ENCODE measurements at places on chromosomes 4 and X.

GRCh38 chr4:70902577-70903290 lies 565 bp downstream of the MOB1B start:
- no peak for DNase-seq

DNA sequence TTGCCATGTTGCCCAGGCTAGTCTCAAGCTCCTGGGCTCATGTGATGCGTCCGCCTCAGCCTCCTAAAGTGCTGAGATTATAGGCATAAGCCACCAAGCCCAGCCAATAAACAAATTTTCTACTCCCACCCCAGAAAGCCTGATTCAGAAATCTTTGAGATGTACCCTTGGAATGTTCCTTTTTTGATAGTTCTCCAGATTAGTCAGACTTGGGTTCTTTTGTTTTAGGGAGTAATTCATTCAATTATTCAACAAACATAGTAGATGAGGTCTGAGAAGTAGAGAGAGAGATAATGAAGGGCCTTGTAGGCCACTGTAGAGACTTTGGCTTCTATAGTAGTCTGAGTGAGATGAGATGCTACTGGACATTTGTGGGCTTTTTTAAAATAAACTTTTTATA lies 27.8 kb downstream of the RP2 start:
- DNase-seq, result no peak

DNA sequence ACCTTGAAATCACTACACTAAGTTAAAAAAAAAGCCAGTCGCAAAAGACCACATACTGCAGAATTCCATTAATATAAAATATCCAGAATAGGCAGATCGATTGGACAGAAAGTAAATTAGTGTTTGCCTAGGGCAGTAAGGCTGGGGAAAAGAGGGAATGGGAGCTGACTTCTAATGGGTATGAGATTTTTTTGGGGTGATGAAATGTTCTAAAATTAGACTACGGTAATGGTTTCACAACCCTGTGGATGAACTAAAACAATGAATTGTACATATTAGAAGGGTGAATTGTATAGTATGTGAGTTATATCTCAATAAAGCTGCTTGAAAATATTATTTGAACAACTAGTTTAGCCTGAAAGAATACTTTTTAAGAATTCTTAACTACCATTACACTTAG lies 6.7 kb upstream of the GPRIN3 start:
- DNase-seq, result no peak

GRCh38 chr4:4663028-4663427 lies 121.2 kb upstream of the STX18 start:
- DNase-seq, result no peak

- no peak for DNase-seq
Observed at GRCh38 chr4:121720109-121720508, 23.3 kb upstream of the ANXA5 start.

Data from hematopoietic multipotent progenitor cell (in vitro differentiated cells).